ENCODE measurements at places on chromosomes 12 and 14.

DNA sequence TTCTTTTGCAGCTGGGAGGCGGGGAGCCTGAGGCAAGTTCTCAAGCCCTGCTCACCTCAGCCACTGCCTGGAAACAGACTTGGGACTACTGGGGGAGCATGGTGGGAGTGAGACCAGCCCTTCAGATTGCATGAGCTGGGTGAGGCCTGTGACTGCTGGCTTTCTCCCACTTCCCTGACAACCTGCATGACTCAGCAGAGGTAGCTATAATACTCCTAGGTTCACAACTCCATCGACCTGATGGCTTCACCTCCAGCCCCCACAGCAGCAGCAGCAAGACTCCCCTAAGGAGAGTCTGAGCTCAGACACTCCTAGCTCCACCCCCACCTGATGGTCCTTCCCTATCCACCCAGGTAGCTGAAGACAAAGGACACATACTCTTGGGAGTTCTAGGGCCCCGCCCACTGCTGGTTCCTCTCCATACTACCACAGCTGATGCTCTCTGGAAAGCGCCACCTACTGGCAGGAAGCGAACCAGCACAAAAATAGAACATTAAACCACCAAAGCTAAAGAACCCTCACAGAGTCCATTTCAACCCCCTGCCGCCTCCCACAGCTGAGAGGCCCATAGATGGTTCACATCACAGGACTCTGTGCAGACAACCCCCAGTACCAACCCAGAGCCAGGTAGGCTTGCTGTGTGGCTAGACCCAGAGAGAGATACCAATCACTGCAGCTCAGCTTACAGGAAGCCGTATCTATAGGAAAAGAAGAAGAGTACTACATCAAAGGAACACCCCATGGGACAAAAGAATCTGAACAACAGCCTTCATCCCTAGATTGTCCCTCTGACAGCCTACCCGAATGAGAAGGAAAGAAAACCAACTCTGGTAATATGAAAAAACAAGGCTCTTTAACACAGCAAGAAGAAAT, 68.7 kb downstream of the RPAP3 start:
- no peak for ATAC-seq

DNA sequence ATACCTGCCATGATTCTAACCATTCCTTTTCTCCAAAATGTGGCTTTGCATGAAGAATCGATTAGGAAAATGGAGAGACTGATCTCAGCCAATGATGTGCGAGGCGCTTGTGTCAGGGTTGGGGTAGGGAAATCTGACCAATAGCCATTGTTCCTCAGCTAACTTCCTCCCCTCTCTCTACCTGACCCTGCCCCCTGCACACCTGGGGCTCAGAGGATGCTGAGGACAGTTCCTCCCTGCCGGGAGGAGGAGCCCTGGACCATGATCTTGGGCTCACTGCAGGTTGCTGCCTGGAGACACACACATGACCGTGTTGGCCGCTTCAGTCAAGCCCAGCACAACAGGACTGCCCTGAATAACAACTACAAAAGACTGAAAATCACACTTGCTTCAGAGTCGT, 119.8 kb upstream of the SFSWAP start:
- ATAC-seq = no peak

DNA sequence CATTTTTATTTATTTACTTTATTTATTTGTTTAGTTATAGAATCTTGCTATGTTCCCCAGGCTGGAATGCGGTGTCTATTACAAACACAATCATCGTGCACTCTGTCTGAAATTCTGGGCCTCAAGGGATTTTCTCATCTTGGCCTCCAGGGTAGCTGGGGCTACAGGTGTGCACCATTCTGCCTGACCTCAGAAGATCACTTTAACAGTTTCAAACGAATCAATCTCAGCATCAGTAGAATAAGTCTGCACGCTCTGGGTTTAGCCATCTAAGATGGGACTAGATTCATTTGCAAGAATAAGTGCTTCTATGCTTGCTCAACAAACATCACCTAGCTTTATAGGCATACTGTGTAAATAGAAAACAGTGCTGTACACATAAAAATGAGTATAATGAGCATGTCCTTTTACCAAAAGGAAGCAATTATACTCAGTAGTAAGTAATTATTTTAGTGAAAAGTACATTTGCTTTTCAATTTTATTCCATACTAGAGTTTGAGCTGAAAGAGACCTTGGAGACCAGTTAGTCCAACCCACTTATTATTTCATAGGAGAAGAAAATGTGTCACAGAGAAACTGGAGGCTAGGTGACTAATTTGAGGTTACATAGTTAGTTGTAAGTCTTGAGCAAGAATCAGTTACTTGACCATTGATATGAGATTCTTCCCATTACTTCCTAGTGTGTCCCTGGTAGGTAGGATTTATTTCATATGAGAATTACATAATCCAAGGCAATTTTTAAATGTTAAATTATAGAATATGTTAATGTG, 456.5 kb upstream of the LMO3 start:
- ATAC-seq = no peak

DNA sequence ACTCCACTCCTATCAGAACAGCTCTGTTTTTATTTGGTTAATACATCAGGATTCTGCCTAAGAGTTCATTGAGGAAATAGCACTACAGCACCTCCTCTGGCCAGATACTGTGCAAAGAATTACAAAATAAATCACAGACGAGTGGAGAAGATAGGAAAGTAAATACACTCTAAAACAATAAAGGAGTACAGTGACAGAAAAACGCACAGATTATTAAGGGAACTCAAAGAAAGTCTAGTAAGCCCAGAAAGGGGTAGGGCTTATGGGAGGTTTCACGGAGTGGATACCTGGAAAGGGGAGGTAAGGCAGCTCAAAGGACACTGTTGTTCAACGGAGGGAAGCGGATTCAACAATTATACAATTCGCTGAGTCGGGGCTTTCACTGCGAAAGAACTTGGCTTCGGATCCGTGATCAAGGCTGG, 5.5 kb downstream of the OR10AD1 start:
- peak; percentile 36 for ATAC-seq

DNA sequence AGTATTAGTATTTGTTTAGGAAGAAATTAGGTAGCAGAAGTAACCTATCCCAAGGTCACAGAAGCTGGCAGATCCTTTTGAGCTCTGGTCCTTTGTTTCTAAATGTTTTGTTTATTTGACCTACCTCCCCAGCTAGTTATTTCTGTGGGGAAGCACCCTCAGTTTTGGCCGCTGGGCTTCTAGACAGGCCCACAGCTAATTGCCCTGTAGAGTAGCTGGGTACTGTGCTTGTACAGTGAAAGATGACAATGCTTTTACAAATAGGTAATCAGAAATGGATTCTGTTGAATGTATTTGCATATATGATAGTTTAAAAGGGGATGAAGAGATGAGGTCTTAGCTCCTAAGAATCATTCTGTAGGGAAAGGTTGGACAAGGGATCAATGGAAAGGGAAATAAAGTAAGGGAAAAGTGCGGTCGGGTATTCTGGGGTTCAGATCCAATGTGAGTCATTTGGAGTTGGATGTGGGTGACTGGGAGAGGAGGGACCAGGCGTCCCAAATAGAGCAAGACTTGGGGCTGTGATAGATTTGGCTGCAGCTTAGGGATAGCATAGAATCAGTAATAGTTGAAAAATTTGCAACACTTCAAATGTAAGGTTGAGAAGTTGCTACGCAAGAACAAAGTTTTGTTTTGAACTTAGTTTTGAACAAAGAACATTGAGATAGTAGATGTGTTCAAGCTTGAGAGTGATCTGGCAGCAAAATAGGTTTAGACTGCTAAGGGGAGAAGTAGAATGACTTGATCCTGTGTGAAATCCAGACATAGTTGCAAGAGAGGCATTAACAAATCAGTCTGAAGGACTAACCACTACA, 3.6 kb downstream of the NUDT4 start:
- ATAC-seq = no peak

DNA sequence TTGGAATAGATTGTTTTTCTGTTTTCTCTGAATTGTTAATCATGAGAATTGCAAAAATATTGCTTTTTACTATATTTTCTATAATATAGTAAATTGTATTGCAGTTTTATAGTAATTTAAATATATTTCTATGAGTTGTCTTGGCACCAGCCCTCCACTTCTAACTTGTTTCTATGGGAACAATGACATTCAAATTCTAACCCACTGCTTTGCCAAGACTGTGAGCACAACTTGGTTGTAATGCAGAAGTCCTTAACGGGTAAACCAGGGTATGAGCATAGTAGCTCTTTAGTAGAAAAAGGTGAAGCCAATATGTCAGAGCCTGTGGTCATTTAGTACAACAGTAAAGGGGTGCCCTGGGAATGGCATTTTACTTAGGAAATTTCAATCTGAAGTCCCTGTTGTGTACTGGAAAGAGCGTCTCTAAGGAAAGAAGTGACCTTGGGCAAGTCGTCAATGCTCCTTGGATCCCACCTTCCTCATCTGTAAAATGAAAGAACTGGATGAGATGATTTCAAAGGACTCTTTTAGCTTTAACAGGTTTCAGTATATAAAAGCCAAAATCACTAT, 283.3 kb downstream of the ATP23 start:
- no peak for ATAC-seq

GRCh38 chr14:34912182-34912581, 37.0 kb upstream of the BAZ1A start:
- ATAC-seq = no peak

DNA sequence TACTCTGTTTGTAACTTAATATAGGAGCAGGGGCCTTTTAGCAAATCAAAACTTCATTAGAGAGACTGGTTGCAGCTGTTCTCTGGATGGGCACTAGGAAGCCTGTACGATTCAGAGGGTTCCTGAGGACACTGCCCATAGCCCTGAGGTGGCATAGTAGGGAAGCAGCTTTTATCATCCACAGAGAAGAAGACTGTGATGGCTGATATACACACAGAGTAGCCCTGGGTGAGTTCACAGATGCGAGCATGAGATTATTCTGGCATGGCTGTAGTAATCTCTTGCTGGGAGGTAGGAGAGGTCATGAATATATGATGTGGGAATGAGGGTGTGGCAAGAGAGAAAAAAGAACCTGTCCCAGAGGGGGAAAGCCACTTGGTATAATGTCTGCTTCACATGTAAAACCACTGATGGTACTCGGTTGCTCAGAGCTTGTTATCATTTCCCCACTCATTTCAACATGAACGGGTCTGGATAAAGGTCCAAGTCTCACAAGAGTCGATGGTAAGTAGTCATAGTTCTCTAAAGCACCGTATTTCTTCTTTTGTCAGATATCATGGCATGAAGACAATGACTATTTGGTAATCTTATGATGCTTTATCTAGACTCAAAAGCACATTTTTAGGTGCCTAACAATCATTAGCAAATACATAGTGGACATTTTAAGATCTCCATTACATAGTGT, 52.0 kb downstream of the PEBP1 start:
- ATAC-seq = peak; percentile 47

- ATAC-seq = no peak
Observed at GRCh38 chr12:6424866-6425265, 19.9 kb upstream of the CD27 start.

DNA sequence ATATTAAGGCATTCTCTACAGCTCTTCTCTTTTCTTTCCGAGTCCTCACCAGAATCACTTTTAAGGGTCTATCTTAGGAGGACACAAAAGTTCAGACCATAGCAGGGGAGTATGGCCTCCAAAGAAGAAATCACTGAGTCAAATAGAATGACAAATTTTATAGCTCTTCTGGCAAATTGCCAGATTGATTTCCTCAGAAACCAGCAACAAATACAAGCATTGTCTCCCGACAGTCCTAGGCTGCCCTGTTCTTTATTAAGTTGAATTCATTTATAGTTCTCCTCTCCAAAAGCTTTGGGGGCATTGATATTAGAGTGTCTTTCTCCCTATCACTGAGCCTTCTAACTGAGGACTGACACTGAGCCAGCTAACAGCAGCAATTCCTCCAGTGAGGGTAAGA, 156.4 kb upstream of the FRMD6 start:
- ATAC-seq = no peak

DNA sequence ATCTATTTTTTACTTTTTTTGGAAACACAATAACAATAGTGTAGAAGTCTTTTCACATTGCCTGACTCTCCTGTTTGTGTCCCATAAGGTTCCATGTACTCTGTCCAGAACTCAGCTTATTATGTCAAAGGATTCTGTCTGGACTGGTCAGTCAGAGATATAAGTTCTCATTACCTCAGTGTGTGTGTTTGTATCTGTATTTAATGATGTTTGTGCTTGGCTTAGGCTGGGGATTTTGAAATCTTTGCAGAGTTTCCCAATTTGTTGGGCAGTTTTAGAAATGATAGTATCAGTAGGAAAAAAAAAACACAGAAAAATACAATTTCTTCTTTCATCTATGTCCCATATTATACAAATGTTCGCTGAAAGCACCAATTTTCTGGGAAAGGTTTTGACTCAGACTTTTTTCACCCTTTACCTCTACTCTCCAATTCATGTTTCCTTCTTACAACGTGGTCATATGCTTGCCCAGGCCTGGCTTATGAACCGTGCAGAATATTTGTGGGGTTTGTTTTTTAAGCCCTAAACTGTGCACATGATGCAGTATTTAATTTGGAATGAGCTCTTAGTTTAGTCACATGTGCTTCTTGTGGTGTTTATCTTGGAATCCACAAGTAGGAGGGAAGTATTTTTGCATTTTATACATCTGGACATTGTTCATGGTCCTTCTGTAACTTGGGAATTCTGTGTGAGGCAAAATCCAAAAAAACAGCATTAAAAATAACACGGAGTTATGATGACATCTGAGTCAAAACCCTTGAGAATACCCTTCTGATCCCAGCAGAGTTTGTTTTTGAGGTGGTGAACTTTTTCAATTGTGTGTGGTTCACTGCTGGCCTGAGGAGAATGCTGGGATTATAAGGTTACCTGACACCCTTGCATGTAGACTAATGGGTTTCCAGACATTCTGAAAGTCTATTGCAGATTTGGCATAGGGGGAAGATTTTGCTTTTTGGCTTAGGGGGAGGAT, 121.2 kb downstream of the RAD51B start:
- peak; percentile 36 for ATAC-seq

GRCh38 chr12:5440978-5441377, 9.1 kb downstream of the NTF3 start:
- no peak for ATAC-seq

DNA sequence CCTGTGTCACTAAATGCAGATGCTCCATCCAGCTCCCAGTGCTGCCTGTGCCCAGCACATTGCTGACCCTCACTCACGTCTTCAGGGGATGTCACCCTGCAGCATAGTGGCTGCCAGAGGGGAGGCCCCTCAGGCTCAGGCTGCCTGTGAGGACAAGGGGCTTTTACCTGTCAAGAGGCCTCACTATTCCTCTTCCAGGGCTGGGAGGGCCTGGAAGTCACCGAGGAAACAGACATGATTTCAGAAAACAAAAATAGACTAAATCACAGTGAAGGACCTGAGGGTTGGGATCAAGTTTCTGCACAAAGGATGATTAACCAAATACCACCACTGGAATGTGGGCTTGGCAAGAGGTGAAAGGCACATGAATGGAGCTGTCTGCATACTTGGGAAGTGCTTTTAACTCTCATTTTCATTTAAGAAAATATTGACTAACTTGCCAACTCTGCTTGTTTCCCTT, 1202.3 kb downstream of the BCL11B start:
- peak; percentile 68 for ATAC-seq
